Mesenchymal stem cell (in vitro differentiated cells and primary cell): ENCODE measurements at places on chromosomes 7 and 10.

DNA sequence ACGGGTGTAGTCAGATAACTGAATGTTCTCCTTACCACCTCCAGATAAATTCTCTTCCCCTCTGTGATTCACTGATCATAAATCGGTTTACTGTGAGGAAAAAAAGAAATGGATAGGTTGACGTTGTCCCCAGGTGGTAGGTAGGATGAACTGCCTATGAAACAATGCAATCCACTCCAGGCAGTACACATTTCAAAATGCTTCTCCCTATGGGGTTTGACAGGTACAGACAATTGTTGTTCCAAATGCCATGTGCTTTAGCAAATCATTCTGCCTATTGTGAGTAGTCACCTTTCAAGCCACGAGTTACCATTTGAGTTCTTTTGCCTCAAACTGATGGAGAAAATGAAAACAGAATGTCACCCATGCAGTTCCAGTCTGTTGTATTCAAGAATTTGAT lies 21.8 kb downstream of the VIM start:
- DNase-seq, result no peak

DNA sequence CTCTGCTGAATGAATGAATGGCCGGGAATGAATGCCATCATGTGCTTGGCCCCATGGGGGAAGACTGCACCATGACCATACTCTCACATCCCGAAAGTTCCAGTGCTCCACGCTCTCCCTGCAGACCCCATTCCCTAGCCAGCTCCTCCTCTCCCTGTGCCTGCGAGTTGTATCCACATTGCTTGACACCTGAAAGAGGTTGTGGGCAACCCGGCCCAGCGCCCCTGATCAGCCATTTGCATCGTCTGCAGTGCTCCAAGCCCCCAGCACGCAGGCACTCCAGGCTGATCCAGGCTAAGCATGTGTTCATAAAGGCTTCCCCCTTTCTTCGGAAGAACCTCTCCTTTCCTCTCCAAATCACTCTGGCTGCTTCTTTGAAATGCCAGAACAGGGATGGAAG lies 354.4 kb upstream of the MKI67 start:
- no peak for DNase-seq

DNA sequence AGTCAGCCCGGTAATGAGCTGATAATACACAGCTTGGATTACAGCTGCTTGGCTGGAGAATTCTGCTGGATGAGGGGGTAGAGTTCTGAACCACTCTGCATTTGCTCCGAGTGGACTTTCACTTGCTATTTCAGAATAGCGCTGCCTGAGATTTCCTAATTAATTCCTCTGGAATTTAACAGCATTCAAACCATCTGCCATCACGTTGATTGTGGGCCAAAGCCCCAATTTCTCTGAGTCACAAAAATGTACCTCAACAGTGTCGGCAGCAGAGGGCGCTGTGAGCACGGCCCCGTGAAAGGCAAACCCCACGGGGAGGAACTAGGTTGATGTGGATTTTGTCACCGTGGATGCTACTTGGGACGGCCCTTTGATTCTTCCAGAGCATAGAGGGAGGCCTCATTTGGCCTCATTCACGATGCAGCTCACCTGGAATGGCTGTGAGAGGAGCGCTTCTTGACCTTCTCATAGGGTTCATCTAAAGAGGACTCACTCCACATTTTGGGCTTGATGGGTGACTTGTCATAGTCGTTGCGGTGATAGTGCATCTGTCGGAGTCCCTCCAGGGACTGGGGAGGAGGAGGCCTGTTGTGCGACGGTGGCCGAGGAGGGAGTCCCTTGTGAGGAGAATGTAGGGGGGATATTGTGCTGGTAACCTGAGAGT lies 73.3 kb downstream of the PRPF18 start:
- DNase-seq, result peak; percentile 52

- DNase-seq, result no peak
Measured at GRCh38 chr7:36620166-36620708, 104.1 kb downstream of the AOAH start.

- DNase-seq, result no peak
Measured at GRCh38 chr7:45401155-45401554, 173.0 kb upstream of the ADCY1 start.

DNA sequence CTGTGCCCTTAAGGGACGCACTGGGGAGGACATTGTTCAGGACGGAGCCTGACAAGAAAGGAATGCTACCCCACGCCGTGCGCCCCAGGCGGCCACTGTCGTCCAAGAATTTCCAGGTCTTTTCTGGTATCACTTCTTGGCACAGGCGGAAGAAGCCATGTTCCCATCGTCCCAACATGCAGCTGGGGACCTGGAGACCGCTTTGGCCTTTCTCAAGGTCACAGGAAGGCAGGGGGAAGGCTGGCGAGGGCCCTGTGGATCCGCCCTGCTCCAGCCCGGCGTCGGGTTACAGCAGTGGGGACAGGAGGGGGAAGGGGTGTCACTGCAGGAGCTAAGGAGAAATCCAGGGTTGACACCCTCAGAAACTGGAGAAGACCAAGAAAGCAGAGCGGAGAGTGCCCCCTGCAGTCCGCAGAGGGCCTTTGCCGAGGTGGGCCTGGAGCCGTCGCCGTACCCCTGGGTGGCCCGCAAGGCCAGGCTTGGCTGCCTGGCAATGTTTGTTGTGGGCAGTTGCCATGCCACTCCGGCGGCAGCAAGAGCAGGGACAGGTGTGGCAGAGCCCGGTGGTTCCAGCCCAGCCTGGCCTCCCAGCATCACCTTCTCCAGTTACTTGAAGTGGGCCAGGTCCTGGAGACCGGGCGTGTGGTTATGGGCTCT lies 104.1 kb downstream of the LHPP start:
- DNase-seq, result no peak

DNA sequence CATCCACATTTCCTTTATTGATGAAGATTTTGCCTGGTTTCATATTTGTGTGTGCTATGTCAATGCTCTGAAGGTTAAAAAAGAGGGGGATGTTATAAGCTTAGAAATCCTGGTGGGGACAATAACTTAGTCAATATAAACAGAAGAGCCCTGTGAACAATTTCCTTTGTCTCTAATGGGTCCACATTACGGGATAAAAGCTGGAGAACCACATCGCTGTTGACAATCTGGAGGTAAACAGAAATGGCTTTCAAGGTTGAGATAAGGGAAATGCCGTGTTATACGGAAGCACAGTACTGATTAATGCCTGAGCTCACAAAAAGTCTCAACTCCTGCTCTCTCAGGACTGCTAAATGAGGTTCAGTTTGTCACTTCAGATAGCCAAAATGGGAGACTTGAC lies 16.8 kb downstream of the ASAH2 start:
- DNase-seq, result no peak

DNA sequence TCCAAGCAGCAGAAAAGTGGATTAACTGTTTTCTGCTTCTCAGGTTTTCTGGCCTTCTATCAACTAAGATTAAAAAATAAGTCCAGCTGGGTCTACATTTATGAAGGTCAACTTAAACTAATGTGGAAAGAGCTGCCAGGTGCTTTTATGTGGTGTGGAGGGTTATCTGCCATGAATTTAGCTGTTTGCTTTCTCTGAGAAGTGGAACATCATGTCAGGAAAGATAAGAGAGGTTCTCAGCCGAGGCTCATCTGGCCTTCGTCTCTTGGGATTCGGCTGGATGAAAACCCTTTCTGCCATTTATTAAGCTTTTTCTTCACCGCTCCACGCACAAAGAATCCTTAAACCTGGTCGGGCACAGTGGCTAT lies 5.5 kb downstream of the PTPRN2 start:
- DNase-seq, result no peak

DNA sequence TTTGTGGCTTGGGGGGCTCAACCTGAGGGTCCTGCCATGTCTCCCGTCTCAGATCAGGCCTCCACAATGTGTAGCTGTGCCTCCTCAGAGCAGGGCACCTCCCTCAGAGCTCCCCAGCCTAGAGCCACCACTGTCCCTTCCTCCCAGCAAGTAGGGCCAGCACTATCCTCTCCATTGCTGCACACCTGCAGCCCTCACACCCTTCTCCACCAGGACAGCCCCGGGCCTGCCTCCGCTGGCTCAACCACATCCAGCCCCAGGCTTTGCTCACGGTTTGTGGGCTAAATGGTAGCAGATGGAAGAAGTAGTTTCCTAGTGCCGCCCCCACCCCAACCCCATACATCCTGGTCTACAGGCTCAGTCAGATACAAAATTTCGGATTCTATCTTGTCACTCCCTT lies 10.1 kb downstream of the NFKB2 start:
- DNase-seq, result no peak

GRCh38 chr10:12628153-12628552 lies 278.8 kb downstream of the CAMK1D start:
- DNase-seq, result no peak

- DNase-seq, result peak; percentile 27
Measured at GRCh38 chr7:40192036-40192435, 57.2 kb downstream of the SUGCT start.

GRCh38 chr10:7407368-7408290 lies 3.2 kb downstream of the SFMBT2 start:
- peak; percentile 70 for DNase-seq

DNA sequence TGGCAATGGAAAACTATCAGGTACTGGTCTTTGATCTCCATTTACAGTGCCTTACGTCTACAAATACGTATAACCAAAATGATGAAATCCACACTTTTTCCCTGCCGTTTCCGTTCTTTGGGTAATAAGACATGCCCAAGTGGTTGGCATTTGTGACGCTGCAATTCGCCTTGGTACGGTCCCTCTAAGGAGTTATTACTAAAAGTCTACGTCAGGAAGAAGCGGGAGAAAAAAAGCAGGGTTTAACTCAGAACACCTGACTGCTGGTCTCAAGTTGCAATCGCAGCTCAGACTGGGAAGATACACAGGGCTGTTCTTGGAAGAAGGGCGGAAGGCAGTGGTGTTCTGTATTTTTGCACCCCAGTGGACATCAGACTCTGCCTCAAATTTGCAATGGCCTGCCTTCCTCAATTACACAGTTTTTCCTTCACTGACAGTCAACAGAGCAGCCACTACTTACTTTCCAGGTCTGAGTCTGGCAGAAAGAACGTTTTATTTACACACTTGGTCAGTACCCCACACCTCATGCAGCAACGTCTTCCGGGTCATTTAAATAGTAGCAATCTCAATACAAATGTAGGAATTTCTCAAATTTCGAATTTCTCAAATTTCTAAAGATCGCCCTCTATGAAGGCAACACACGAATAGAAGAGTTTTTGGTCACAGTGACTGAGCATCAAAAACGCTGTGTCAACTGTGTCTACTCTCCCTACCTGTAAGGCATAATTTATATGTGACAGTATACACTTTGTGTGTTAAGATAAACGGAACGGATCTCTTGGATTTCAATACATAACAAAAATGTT lies 2.1 kb downstream of the BAIAP2L1 start:
- DNase-seq, result peak; percentile 54

- no peak for DNase-seq
Measured at GRCh38 chr10:96096958-96097357, 33.1 kb upstream of the ZNF518A start.

DNA sequence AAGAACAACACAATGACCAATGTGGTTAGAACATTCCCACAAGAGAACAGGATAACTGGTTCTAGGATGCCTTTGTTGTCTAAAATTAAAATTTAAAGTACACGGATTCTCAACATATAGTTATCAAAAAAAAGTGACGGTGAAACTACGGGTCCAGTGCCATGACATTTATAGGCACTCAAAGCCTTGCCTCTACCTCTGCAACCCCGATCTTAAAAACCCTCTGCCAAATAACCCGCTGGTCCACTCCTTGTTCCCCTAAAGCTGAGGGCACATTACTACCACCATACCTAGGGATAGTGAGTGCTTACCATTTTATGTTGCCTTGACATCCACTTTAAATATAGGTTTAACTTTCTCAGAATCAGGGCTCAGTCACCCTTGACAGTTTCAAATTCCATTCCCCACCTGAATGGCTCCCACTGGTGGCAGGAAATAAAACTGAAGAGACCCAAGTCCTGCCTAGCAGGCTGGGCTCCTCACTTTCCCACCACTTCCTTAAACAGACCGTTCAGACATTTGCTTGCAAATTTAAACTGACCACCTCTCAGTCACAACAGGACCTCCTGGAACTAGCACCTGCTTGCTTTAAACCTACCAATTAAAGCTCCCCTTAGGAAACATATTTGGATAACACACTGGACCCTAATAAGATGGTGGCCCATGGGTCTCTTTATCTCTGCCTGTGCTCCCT lies 169.9 kb upstream of the ASAH2 start:
- peak; percentile 44 for DNase-seq
